NCI-H460 (cell line): ENCODE measurements at places on chromosomes 13 and 19.

DNA sequence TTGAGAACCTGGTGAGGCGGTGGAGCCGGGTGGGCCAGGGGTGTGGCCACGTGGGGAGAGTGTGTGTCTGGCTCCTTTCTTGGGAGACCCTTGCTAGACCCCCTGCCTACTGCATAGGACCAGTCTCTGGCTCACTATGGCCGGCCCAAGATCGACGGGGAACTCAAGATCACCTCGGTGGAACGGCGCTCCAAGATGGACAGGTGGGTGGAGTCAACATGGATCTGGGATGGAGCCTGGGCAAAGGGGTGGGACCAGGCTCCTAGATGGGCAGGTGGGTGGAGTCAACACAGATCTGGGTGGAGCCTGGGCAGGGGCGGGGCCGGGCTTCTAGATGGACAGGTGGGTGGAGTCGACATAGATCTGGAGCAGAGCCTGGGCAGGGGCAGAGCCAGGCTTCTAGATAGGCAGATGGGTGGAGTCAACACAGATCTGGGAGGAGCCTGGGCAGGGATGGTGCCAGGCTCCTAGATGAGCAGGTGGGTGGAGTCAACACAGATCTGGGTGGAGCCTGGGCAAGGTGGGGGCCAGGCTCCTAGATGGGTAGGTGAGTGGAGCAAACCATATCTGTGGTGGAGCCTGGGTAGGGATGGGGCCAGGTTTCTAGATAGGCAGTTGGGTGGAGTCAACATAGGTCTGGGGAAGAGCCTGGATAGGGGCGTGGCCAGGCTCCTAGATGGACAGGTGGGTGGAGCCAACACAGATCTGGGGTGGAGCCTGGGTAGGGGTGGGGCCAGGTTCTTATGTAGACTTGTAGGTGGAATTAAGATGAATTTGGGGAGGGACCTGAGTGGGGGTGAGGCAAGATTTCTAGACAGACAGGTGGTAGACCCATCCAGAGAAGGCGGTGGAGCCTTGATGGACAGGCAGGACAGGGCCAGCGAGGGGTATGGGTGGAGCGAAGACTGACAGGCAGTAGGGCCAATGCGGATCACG lies 56.5 kb downstream of the VAV1 start:
- peak; percentile 59 for DNase-seq

DNA sequence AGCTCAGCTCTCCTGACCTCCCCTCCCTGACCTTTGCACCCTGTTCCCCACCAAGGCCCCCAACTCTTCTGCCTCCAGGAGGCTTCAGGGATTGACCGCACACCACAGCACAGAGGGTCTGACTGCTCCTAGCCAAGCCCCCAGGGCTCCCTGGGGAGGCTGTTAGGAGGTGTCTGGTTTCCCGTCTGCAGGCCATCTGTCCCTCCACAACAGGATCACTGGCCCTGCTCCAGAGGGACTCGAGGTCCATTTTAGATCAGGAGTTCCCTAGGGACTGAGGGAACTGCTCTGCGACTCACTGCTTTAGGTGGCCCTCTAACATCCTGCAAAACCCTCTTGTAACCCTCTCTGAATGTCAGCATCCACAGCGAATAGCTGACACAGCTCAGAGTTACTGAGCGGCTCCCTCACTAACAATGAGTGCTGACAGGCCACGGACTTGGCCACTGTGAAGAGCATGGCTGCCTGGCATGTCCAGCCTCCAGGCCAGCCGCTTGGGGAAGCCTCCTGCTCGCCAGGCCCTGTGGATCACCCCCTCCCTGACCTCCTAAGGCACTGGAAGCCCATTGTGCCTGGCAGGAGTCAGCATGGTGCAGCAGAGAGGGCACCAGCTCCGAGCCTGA lies 17.7 kb downstream of the GRIK5 start:
- DNase-seq = no peak

DNA sequence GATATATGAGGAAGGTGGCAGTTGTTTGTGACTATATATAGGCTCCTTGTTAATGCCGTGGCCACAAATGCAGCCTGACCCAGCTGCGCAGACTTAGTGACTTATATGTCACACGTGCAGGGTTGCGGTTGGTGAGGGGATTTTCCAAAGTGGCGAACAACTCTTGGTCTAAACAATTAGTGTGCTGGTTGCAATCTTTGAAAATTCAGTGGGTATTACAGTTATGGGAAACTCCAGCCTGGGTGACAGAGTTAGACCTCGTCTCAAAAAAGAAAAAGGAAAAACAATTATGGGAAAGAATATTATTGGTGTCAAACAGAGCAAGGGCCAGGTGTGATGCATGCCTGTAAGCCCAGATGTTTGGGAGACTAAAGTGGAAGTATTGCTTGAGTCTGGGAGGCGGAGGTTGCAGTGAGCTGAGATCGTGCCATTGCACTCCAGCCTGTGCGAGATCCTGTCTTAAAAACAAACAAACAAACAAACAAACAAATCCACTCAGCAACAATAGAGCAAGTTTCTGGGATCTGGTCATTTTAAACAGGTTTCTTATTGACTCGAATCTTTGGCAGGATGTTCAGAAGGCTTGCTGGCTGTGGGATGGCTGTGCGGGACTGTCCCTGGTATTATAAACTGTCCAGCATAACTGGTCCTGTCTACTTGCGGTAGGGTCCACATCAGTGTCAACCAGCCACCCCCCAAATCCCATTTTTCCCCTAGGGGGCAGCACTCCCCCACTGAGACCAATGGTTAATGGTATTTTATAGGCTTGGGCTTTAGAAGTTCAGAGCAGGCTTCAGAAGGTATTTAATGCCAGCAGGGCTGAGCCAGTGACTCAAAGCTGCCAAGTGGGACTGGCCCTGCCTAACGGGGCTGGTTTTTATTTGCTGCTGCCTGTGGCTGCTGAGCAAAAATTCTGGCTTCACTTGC lies 15.4 kb downstream of the RELB start:
- DNase-seq = peak; percentile 46

DNA sequence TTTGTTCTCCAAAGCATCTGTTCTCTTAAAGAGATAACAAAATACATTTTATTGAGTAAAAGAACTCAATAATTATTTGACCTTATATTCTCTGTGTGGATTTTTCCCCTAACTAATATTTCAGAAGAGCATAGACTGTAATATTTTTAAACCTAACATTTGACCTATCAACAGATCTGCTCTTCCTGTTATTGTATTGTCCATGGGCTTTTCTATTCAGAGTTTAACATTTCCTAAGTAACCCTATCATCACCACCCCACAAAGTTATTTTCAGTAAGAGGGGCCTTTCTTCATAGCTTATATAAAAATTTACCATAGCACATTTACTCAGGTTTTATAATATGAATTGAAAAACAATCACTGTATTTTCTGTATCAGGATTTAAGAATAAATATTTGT lies 17.5 kb downstream of the POLR1D start:
- no peak for DNase-seq

DNA sequence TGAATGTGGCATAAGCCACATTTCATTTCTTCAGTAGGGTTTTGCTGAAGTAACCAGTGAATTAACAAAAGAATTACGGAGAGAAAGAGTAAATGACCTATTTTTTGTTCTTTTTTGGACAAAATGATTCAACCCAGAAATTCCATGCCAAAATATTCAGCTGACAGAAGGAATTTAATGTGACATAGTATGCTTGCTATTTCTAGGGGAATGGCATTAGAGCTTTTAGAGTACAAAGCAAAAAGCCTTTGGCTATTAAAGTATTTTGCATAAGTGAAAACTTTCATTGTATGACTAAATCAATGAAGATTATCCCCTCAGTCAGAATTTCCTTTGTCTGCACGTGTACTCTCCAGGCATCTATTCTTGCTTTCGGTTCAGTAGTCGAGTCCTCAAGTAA lies 465.3 kb downstream of the COG6 start:
- DNase-seq = no peak

DNA sequence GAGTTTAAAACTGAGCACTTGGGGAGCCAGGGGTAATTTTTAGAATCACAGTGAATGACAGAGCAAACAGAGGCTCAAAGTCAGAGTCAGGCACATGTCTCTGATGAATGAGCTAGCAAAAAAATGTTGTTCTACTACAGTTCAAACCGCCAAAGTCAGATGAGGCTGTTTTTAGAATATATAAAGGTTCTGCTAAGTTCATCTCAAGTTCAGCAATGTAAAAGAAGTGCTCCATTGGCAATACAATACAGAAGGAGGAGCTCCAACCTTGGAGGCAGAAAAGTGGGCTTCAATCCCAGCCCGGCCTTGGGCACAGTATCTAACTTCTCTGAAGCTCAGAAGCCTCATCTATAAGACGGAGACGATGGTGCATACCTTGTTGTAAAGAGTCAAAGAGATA lies 70.1 kb upstream of the IPO5 start:
- no peak for DNase-seq

GRCh38 chr19:30340771-30341561 lies 31.2 kb upstream of the ZNF536 start:
- DNase-seq = no peak

- DNase-seq = no peak
These were observed 449.3 kb downstream of the PCDH9 start for GRCh38 chr13:66780814-66781213.

DNA sequence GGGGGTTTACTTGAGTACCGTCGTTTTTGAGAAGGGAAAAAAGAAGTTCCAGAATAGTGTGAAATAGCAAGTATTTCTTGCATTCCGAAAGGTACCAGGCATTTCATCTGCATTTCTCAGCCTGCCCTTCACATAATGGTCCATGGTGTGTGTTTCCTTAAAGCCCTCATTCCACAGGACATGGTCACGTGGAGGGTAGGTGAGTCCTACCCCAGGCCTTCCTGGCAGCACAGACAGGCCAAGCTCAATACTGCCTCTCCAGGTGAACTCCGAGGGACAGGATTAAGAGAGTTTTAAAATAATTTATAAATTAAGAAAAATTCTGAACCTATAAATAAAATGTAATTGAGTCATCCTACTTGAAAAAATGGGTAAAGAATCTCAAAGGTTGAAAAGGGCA lies 64.7 kb downstream of the TNFRSF19 start:
- DNase-seq = no peak

DNA sequence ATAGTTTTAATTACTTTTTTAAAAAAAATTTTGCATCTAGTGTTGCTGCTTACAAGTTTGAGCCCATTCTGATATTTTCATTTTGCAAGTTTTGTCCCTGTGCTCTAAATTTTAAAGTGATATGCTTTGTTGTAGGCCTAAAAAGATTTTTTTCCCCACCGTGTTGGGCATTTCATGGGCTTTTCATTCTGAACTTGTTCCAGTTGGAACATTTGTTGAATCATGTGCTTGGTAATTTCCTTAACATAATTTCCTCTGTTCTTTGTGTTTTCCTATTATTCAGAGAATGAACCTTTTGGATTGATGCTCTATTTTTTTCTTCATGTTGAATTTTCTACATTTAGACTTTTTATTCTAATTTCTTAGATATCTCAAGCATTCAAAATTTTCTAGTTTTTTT lies 206.4 kb upstream of the SPRY2 start:
- DNase-seq = no peak

- DNase-seq = no peak
These were observed 630 bp downstream of the PNPLA6 start for GRCh38 chr19:7535998-7536695.
